ENCODE measurements at places on chromosomes 4 and X. TPM values are rescaled to one million over a fixed set of nuclear protein-coding genes. Genes with fewer than 3 reads are reported as not detected.

IL21 gene
- 0.12 TPM for total RNA-seq

FGFBP2 gene
- 5.2 TPM for total RNA-seq

TAPT1 gene
- 40.4 TPM for total RNA-seq

ARMCX4 gene
- total RNA-seq = 1.8 TPM

AR gene
- 2.9 TPM for total RNA-seq
